ENCODE measurements at places on chromosomes 16 and 17.

DNA sequence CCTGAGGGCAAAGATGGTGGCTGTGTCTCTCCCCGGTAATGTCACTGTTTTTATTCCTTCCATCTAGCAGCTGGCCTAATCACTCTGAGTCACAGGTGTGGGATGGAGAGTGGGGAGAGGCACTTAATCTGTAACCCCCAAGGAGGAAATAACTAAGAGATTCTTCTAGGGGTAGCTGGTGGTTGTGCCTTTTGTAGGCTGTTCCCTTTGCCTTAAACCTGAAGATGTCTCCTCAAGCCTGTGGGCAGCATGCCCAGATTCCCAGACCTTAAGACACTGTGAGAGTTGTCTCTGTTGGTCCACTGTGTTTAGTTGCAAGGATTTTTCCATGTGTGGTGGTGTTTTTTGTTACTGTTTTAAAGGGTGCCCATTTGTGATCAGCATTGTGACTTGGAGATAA, 5.5 kb upstream of the RAPGEFL1 start:
- DNase-seq: no peak

DNA sequence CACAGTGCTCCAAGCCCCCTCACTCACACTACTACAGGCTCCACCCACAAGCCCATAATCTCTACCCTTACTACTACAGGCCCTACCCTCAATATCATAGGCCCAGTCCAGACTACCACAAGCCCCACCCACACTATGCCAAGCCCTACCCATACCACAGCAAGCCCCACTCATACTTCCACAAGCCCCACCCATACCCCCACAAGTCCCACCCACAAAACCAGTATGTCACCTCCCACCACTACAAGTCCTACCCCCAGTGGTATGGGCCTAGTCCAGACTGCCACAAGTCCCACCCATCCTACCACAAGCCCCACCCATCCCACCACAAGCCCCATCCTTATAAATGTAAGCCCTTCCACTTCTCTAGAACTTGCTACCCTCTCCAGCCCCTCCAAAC, 13.8 kb downstream of the RIPOR1 start:
- peak; percentile 89 for DNase-seq

GRCh38 chr16:2692251-2692947, 10.1 kb downstream of the KCTD5 start:
- no peak for DNase-seq

DNA sequence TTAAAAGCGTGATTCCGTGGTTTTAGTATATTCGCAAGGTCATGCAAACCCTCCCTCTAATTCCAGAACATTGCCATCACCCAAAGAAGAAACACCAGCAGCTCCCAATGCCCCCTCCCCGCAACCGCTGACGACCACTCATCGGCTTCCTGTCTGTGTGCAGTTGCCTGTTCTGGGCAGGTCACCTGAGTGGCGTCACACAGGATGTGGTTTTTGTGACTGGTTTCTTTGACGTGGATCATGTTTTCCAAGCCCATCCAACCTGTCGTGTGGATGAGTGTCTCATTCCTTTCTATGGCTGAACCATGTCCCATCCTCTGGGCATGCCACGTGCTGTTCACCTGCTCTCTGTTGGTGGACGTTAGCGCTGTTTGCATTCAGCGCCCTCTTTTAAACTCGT, 8.2 kb upstream of the ATP2C2 start:
- DNase-seq: peak; percentile 60

DNA sequence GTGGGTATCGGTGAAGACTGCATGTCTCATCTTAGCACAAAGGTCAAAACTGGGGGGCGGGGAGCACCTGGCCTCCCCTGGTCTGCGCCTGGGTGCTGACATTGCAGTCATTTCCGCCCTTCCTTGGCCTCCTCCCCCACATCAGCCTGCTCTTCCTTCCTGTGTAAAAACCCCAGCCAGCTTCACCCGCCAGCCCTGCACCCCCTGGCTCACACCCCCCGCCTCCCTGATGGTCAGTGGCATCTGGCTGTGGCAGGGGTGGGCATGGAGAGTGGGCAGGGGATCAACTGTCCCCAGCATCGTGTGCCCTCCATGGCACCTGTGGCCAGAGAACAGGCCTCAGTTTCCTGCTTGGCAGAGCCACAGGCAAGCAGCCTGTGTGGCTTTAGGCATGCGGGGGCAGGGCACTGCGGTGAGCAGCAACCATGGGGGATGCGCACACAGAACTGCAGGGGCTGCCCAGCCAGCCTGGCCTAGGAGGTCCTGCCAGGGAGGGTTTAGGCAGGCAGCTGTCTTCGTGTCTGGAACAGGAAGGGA, 26.5 kb upstream of the LASP1NB start:
- peak; percentile 83 for DNase-seq

DNA sequence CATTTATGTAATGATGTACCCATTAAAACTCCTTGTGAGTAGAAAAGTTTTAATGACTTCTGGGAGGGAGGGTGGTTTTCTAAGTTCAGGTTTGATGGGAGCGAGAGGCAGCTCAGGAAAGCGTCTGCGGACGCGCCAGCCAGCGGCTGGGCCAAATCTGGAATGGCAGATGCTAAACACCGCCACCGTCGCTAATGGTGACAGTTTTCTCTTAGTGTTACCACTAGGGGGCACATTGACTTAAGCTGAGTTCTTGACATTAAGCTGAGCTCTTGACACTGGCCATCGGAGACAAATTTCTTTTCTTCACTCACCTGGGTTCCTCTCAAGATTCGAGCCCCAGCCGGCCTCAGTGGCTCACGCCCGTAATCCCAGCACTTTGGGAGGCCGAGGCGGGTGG, 6.7 kb downstream of the TRPV1 start:
- DNase-seq: peak; percentile 39

DNA sequence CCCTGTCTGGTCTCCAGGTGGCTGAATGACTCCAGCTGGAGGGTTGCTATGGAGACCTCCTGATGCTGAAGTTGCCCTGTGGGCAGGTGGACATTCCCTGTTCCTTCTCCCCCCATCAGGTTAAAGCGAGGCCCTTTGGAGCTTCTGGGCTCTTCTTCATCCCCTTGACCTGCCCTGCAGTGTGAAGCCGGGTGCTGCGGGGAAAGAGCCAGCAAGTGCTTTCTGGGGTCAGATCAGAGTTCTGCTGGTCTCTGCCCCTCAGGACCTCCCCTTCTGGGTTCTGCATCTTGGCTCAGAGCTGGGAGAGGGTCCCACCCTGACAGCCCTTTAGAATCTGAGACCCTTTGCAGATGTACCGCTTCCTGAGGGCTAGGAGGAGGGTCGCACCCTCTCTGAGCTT, 25.1 kb downstream of the NKD1 start:
- DNase-seq: no peak

DNA sequence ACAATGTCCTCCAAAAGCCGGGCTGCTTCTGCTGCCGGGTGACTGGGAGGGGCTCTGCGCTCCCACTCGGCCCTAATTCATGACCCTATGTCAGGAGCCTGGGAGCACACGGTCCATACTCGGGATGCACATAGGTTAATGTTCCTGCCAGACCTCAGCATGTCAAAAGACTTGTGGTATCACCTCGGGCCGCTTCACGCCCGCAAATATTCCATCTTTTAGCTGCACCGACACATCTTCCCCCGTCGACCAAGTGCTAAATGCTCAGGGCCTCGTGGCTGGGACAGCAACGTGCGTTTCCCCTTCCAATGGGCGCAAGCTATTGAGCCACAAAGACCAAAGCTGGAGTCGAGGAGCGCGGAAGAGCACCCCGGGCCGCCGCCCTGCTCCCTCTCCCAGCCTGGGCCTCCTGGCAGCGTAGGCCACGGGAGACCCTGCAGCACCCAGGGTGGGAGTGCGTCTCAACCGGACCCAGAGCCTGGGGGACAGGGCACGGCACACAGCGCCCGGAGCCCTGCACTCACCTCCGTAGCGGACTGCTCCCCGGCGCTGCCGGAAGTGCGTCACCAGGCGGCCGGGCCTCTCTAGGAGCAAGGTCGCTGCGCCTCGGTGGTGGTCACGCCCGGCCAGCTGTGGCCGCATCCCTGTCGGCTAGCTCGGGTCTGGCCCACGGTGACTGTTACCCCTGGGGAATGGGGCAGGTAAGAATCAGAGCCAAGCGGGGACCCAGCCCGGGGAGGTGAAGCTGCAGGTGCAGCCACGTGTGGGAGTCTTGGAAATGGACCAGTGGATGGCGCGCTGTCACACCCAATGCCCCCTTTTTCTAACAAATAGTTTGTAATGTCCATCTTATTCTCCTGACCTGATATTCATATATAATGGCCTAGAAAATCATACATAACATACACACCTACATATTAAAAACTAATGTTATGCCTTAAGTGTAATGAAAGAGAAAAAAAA, at the start of gene ZNF23:
ZNF23 (minus strand) TSS at position 562 of the 963 bp plus-strand sequence. CDS start 5,451 bp downstream, outside the sequence.
- peak; percentile 75 for DNase-seq

DNA sequence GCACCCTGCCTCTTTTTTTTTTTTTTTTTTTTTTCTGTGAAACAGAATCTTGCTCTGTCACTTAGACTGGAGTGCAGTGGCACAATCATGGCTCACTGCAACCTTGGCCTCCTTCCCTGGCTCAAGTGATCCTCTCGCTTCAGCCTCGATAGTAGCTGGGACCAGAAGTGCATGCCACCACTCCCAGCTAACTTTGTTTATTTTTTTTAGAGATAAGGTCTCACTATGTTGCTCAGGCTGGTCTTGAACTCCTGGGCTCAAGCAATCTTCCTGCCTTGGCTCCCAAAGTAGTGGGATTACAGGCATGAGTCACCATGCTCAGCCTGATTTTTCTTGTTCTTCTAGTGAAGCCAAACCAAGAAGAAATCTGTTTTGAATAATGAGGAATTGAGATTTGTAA, 25.0 kb downstream of the CDK12 start:
- no peak for DNase-seq

- no peak for DNase-seq
Measured at GRCh38 chr16:61936522-61936921, 99.7 kb downstream of the CDH8 start.

- DNase-seq: peak; percentile 91
Measured at GRCh38 chr17:82273327-82274133, at the start of gene CSNK1D. TSS of gene CSNK1D (minus strand) at chr17:82273700. CDS start at chr17:82273381, 319 bp downstream.

GRCh38 chr16:2513405-2514332, at the start of gene ATP6V0C:
TSS of gene ATP6V0C (plus strand) at chr16:2513952. CDS start at chr16:2514104, 152 bp downstream.
- DNase-seq: peak; percentile 92

DNA sequence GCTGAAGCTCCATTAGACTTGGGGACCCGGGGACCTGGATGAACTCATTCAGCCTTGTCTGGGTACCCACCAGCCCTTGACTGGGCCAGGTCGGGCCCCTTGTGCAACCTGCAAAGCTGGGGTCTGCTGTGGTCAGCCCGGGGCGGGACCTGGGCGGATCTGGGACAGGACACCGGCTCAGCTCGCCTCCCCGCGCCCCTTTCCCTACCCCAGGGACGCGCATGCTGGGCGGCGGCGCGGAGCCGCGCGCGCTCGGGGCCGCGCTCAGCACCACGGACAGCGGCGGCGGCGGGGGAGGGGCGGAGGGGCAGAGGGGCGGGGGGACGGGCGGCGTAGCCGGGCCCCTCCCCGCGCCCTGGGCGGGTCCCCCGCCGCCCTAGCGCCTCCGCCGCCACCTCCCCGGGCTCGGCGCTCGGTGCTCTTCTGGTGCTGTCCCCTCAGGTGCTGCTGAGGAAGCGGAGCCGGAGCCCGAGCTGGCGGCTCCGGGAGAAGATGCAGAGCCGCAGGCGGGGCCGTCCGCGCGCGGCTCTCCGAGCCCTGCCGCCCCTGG, 7.4 kb downstream of the ACD start:
- no peak for DNase-seq
